ENCODE measurements at places on chromosomes 2 and 18. TPM values are rescaled to one million over a fixed set of nuclear protein-coding genes. Genes with fewer than 3 reads are reported as not detected.

The MFSD2B gene
- total RNA-seq, result not detected

The GPR39 gene
- total RNA-seq, result not detected

The GULP1 gene
- total RNA-seq, result 9.3 TPM

The KIF1A gene
- total RNA-seq, result not detected

The PRR30 gene
- total RNA-seq, result not detected

The SERPINB11 gene
- not detected for total RNA-seq

The EFEMP1 gene
- 1.5 TPM for total RNA-seq

The LINC00305 gene
- total RNA-seq, result not detected

The RMDN2 gene
- 2.9 TPM for total RNA-seq

The GAL3ST2 gene
- not detected for total RNA-seq

The CCDC142 gene
- 6.4 TPM for total RNA-seq

The PLGLB1 gene
- total RNA-seq, result not detected

The CABLES1 gene
- 1.1 TPM for total RNA-seq

The FOXD4L1 gene
- total RNA-seq, result not detected

The SPDYA gene
- 0.31 TPM for total RNA-seq

The TMEM178A gene
- total RNA-seq, result 0.42 TPM

The MC5R gene
- total RNA-seq, result not detected

The TTC39C gene
- 0.71 TPM for total RNA-seq

The GKN1 gene
- not detected for total RNA-seq

The BABAM2 gene
- total RNA-seq, result 57.2 TPM

The VIL1 gene
- 0.03 TPM for total RNA-seq

The ELOA2 gene
- not detected for total RNA-seq

The PIEZO2 gene
- 0.18 TPM for total RNA-seq

The CKAP2L gene
- not detected for total RNA-seq

The MOGAT1 gene
- not detected for total RNA-seq

The NTSR2 gene
- not detected for total RNA-seq

The ANTXR1 gene
- 8.0 TPM for total RNA-seq

The ARID5A gene
- 126 TPM for total RNA-seq

The STARD6 gene
- not detected for total RNA-seq

The GLI2 gene
- total RNA-seq, result 0.31 TPM

The OXER1 gene
- total RNA-seq, result 0.56 TPM

The OSR1 gene
- 4.3 TPM for total RNA-seq

The PSD4 gene
- total RNA-seq, result 0.32 TPM

Measured in gastrocnemius medialis (tissue), 4 donors.